ENCODE measurements at places on chromosomes 2 and 18.

DNA sequence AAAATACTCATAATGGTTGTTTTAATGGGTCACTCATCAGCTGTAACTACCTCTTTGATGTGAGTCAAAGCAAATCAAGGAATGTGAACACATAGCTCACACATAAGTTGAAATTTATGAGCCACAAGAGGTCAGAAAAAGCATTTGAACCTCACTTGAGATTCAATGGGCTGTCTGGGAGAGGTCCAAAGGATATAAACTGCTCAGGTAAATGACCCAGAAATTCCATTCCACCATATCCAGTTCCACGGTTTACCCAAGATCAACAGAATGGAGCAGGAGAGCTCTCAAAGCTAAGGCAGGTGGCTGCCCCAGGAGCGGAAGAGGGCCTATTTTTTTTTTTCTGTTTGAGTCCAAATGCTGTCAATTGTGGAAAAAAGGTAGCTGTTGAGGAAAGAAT, 464.1 kb downstream of the TNS1 start:
- no peak for DNase-seq

DNA sequence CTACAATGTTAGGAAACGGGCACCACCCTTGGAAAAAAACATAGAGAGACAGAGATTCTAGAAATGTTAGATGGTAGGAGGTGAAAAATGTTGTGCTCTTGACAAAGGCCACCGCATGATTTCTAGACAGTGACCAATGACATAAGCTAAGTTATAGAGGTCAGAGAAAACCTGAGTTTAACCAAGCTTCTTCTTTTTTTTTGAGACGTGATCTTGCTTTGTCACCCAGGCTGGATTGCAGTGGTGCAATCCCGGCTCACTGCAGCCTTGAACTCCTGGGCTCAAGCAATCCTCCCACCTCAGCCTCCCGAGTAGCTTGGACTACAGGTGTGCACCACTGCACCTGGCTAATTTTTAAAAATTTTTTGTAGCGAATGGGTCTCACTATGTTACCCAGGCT, 13.0 kb downstream of the FER1L5 start:
- DNase-seq = no peak

DNA sequence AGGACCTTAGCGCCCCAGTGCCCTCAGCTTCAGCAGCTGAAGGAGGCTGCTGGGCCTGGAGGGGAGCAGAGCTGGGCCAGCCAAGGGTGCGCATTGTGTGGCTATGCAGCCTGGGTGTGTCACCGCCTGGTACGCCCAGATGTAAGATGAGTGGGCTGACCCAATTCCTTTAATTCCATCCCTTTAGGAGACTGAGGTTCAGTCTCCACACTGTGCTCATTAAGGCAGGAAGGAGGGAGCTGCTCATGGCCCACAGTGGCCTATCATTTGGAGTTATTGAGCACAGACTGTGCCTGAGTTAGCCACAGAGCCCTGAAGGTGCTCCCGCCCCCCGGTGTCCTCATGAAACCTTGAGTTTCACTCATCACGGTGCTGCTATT, 194.1 kb upstream of the GLI2 start:
- no peak for DNase-seq

GRCh38 chr2:42722320-42723190, 41.4 kb downstream of the OXER1 start:
- DNase-seq = peak; percentile 39

- DNase-seq = no peak
Observed at GRCh38 chr2:65215946-65216345, 11.7 kb upstream of the ACTR2 start.

- DNase-seq = no peak
Observed at GRCh38 chr2:102094917-102095316, 47.6 kb upstream of the IL1R1 start.

- DNase-seq = no peak
Observed at GRCh38 chr2:133884739-133885381, 316.6 kb upstream of the NCKAP5 start.

- no peak for DNase-seq
Observed at GRCh38 chr2:45975752-45976517, 321.3 kb upstream of the EPAS1 start.

DNA sequence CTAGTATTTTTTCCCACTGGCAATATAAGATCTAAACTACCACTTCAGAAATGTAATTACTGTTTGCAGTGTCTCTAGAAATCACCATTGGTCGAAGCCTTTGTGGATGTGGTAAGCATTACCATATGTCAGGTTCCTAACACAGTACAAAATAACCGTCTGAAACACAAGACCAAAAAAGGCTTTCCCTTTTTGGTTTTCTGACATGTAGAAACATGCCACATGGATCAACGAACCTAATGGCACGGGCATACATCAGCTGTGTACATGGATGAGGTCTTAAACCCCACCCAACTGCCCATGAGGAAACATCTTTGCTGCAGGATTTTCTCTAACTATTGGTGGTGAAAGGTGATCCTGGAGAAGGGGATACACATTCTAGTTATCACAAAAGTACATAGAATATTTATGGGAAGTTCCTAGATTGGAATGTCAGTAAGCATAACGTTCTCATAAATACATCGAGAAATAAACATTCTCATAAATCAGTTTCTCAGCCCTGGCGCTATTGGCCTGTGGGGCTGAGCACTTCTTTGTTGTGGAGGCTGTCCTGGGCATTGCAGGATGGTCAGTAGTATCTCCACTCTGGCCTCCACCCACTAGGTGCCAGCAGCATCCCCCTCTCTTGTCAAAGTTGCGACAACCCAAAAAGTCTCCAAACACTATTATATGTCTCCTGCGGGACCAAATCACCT, 9.0 kb downstream of the VIT start:
- no peak for DNase-seq

GRCh38 chr2:120954939-120955338, 219.3 kb downstream of the GLI2 start:
- no peak for DNase-seq
